ENCODE measurements at places on chromosomes 4 and X.

DNA sequence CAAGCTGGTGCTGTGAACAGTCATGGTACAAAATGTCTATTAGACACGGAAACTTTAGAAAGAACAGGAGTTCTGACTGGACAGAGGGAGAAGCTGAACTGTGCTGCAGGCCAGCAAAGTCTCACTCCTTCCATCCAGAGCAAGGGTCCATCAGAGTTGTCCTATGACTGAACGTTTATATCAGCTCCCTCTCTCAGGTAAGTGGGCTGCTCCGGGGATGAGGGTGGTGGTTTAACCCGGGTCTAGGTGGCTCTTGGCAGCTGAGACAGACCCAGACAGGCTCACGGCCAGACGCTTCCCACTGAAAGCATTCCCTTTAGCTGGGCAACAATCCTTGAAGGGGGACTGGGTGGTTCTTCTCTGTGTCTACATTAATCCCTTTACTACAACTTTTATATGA lies 385.0 kb upstream of the SMIM31 start:
- DNase-seq, result no peak

DNA sequence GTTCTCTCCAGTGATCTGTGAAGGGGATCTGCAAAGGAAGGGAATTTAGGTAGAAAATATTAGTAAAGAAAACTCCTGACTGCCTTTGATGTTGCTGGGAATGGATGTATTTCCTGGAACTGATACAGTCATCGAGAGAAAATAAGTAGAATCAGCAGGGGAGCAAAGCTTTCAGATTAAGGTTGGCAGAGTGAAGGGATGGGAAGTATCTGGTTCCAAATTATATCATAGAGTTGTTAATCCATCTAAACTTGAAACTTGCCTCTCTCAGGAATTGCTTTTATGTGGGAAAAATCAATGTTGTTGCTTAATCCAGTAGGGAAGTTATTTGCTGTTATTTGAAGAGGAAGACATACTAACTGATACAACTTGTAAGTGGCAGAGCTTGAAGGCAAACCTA lies 19.3 kb downstream of the EPHA5 start:
- no peak for DNase-seq

DNA sequence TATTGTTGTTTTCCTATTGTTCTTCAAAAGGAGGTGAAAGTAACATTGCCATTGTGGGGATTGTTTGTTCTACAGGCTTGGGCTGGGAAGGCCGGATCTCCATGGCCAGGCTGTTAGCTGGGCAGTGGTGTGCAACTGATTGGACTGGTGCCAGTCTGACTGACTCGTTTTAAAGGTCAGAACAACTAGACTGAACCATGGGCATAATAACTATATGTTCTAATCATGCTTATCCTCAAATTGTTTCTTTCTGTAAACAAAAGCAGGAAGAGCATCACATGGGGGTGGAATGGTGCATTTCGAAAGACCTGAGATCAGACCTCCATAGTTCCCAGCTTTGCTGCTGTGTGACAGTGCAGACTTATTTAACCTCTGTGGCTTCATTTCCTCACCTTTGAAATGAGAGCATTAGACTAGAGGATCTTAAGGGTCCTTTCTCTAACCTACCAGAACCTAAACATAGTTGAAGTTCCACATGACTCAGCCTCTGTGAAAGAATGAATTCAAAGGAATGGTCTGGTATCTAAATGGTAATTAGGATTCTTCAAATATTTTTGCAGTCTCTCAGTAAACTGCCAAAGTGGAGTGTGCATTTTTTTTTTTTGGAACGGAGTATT lies 66.7 kb upstream of the PGRMC2 start:
- DNase-seq, result no peak

GRCh38 chrX:47380268-47380667 lies 9.9 kb downstream of the ZNF157 start:
- DNase-seq, result no peak

DNA sequence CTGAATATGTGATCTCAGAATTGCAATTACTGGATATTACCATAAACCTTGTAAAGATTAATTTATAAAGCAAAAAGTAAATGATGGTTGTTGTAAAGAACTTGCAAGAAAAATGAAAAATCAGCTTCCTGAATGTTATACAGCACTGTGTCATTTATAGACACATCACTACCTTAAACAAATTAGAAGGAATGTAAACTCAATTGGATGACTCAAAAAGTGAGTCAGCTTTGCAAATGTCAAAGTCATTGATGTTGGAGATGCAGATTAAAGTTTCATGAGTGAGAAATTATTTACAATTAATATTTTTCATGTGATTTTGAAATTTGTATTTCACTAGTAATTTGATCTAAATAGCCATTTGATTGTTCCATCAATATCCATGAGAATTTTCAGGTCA lies 193.2 kb downstream of the RAPGEF2 start:
- DNase-seq, result no peak

DNA sequence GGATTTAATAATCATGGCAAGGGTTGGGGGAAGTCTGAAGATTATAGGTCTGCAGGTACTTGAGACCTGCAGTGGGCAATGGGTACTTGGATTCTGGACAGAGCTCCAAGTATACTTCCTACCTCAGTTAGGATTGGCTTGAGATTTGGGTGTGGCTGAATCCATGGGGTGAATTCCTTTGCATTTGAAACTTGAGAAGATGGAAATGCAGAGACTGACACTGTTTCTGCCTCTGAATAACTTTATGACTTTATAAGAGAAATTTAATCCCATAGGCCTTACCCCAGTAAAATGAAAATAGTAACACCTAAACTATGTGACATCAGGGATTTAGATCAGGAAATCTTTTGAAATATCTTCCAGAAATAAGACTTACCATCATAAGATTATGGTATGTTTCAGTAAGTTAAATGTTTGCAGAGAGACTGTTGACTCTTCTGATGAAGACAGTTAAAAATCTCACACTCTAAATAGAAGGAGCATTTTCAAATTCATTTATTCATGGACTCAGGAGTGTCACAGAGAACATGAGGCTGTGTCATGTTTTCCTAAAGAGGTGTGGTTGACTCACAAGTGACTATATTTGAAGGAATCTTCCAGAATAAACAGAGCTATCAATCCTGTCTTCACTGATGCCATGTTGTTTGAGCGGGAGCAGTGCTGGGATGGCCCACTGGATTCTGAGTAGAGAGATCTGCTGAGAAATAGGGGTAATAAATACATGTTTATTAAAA lies 513.5 kb upstream of the NR3C2 start:
- DNase-seq, result no peak

GRCh38 chr4:184283659-184284335 lies 66.1 kb upstream of the ENPP6 start:
- no peak for DNase-seq

DNA sequence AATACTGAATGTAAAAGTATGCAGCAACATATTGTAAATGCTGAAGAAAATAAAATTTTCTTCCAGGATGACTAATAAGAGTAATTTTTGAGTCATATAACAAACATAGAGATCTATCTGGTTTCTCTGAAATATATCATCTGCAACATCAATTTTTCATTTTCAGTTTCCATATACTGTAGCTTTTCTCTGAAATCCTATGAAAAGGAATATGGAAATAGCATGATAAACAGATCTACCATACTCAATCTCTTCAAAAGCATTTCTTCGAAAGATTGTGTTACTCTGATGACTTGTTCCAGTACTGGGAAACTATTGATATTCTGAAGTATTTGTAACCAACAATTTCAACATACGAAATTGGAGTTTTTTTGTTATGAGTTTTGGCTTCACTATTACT lies 1156.7 kb downstream of the FAM133A start:
- DNase-seq, result no peak

DNA sequence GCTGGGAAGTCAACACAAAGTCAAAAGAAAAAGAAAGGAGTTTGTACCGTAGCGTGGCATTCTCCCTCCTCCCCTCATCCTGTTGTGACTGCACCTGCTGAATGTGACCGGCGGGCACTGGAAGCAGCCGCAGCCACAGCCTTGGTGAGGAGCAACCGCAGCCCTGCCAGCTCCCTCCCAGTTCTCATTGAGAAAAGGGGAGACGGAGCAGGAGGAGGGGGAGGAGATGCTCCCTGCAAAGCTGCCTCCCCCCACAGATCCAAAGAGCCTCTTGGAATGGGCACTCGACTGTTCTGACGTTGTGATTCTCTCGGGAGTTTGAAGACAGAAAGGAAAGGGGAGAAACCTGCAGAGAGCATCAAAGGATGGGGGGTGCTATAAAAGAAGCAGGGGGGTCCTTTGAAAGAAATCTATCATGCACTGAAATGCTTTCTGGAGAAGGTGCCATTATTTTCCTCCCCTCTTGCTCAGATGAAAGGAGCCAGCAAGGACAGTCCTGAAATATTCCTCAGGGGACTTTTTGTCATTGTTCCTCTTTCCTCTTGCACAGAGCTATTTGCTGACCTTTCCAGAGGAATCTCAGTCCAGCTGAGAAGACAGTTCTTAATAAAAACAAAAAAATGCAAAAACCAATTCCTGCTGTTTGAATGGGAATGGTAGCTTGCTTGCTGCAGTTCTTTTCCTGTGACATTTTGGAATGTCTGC lies 429.7 kb downstream of the MAPK10 start:
- no peak for DNase-seq

- DNase-seq, result peak; percentile 30
Measured at GRCh38 chr4:157992038-157992705, 180.7 kb downstream of the GASK1B start.

GRCh38 chrX:55489314-55490009 lies at the start of gene USP51:
USP51 (minus strand) TSS chrX:55489848; CDS start chrX:55488939, 909 bp downstream.
- peak; percentile 69 for DNase-seq

- DNase-seq, result no peak
Measured at GRCh38 chrX:149881081-149881711, at the start of gene MAGEA8. MAGEA8 (plus strand) TSS chrX:149881183; CDS start chrX:149884273, 3,090 bp downstream.

DNA sequence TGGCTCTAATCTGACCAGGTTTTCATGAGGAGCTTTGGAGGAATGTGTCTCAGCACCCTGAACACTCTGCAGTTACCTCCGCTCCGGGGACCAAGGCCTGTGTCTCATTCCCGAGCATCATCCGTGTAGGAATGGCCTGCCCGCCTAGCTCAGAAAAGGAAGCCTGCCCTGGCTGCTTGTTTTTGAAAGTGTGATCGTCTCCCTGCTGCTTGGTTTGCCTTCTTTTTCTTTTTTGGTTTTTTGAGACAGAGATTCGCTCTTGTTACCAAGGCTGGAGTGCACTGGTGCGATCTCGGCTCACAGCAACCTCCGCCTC lies 73.3 kb downstream of the CRLF2 start:
- no peak for DNase-seq

DNA sequence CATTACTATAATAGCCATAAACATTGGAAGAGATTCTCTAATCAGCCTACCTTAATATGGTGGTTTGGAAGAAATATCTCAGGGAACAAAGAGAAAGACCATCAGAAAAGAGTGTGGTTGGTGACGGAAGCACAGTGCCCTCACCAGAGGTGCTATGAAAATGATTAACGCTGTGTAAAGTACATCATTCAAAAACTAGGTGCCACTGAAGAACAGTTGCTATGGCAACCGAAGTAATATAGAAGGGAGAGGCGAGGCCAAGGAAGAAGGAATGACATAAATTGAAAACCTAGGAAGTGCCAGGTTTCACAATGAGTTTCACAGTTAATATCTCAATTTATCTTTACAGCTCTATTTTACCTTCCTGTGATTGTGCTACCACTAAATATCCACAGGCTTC lies 57.0 kb upstream of the ARSJ start:
- DNase-seq, result no peak

- no peak for DNase-seq
Measured at GRCh38 chr4:7466904-7467303, 32.2 kb upstream of the PSAPL1 start.

DNA sequence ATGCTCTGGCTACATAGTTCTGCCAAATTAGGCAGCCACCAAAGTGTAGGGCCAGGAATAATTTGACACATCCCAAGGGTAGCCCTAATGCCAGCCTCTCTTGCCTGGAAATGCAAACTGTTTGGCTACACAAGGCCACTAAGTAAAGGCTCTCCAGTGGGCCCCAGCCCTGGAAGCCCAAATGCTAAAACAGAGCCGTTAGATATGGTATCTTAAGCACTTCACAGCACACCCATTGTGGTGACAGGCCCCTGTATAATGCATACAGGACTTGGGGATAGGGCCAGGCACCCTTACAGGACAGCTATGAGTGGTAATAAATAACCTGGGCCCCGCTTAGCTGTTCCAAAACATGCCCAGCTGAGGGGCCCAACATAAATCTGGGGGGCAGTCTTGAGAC lies 623.9 kb downstream of the BCOR start:
- no peak for DNase-seq
